HCT116 (cell line): ENCODE measurements at places on chromosomes 6 and 20.

DNA sequence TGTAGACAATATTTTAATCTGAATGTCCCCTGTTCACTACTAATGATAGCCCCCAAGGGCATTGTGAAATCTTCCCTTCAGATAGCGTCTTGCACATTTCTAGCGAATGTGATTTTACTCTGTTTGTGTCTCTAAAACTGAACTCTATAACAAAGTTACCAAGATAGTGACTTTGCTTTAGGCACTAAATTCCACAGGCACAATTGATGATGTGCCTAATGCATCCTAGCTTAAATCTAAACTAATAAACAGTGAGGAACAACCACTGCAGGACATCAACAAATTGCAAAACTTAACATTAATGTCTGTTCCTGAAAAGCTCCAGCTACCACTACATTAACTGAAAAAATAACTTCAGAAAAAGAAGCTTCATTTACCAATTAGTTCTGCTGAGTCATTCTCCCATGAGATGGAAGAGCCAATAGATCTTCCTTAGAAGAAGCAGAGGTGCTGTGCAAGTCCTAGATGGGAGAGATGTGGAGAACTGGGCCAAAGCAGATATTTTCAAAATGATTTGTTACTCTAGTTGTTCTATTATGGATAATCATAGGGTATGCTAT lies 1065.0 kb downstream of the EPHA7 start:
- DNase-seq: no peak

DNA sequence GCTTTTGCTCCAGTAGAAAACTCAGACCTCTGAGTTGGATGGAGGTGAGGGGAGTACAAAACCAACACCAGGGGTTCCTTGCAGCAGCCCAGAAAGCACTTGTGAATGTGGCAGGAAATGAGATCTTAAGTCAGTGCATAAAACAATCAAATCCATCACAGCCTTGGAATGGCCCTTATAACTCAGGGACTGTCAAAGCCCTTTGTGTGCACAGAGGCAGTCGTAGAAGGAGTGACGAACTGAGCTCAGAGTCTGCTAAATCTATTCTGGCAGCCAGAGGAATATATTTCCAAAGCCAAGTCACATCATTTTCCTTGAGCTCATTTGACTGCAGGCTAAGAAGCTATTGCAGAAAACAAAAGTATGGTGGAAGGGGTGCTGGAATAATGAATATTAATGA lies 676.6 kb downstream of the DHX35 start:
- DNase-seq: no peak

- DNase-seq: no peak
Observed at GRCh38 chr20:51506527-51507215, 35.8 kb downstream of the NFATC2 start.

DNA sequence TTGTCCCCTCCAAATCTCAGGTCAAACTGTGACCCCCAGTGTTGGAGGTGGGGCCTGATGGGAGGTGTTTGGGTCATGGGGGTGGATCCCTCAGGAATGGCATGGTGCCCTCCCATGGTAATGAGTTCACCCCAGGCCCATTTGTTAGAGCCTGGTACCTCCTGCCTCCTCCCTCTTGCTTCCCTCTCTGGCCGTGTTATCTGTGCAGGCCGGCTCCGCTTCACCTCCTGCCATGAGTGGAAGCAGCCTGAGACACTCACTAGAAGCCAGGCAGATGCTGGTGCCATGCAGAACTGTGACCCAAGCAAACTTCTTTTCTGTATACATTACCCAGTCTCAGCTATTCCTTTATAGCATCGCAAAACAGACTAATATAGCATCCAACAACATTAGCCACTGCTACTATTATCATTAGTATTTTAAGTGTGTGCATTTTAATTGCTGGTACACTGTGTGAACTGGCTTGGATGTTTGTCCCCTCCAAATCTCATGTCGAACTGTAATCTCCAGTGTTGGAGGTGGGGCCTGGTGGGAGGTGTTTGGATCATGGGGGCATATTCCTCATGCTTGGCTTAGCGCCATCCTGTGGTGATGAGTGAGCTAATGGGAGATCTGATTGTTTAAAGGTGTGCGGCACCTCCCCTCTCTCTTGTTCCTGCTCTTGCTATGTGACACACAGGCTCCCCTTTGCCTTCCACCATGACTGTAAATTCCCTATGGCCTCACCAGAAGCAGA lies 12.2 kb upstream of the OSER1 start:
- peak; percentile 10 for DNase-seq
